Thyroid gland (tissue), 4 donors: ENCODE measurements at places on chromosomes 6 and 20. TPM values are rescaled to one million over a fixed set of nuclear protein-coding genes. Genes with fewer than 3 reads are reported as not detected.

CDH4 gene
- 0.22 TPM for total RNA-seq

MACROD2 gene
- 17.8 TPM for total RNA-seq

FOXA2 gene
- 4.3 TPM for total RNA-seq

- DNase-seq, result no peak
These were observed 5.6 kb upstream of the BPIFA2 start for GRCh38 chr20:33162313-33162712.

- DNase-seq, result no peak
These were observed 23.7 kb upstream of the BPHL start for GRCh38 chr6:3094815-3095214.

DNA sequence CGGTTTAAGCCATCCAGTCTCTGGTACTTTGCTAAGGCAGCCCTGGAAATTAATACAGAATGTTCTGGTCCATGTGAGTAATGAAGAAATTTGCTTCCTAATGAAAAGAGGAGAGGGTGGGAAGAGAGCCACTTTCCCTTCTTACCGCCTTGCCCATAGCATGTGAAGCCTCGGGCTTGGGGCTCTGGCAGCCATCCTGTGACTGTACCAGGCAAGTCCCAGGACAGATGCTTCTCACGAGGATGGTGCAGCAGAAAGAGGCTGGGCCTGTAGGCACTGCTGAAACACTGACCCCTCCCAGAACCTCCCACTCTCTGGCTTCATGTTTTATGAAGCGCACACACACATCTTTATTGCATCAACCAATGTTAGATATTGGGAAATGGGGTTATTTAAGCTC lies 74.8 kb downstream of the IYD start:
- no peak for DNase-seq

TGM2 gene
- total RNA-seq, result 133 TPM

PARD6B gene
- 18.0 TPM for total RNA-seq

GRCh38 chr6:100924534-100925227 lies 43.6 kb upstream of the ASCC3 start:
- no peak for DNase-seq

- DNase-seq, result no peak
These were observed 26.6 kb downstream of the ZNF133 start for GRCh38 chr20:18314786-18315406.

DNA sequence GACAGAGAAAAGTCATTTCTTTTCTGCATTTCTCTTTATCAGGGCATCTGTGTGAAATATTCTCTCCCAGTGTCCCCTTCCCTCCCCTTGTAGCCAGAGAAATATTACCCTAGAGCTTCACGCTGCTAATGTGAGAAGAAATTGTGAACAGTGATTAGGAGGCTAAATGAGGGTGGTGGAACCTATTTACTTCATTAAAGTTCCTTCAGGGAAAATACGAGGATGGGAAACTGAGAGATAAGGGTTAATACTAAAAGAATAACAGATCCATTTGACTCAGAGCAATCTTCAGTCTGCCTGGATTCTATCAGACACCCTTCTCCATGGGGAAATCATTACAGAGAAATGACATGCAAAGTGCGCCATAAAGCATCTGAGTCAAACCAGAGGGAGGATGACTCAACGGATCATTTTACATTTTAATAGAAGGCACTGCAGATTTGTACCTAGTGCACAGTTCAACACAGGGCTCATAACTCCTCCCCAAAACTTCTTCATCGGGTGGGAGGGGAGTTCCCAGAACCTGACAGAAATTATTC lies 131.3 kb downstream of the GJA10 start:
- DNase-seq, result no peak

HSPA1L gene
- 3.6 TPM for total RNA-seq

DNA sequence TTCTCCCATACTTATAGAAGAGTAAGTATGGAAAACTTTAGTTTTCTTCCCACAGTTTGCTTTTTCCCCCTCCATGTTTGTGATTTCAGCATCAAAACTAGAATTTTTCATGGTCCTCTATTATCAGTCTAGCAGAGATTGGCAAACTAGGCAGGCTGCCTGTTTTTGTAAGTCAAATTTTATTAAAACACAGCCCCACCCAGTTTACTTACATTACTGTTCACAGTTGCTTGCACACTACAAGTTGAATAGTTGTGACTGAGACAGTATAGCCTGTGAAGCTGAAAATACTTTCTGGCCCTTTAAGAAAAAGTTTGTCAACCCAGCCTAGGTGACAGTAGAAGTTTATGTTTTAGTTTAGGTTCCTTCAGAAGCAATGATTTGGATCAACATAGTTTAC lies 19.5 kb downstream of the MCM8 start:
- no peak for DNase-seq

GRCh38 chr6:165807249-165807960 lies 144.4 kb upstream of the PDE10A start:
- DNase-seq, result no peak

DNA sequence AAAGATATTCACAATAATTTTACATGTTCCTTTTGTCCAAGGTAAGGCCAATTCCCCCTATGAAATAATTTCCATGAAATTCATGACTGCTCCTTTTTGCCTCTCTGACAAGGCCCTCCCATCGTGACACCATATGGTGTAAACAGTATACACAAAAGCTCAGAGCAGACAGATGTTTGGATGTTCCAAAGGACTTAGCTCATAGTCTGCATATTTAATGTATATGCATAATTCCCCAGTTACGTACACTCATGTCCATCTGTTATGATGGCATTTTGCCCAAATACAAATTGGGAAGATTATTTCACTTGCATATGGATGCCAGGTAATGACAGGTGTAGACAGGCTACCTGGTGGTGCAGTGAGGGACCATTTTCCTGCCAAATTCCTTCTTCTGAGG lies 376.5 kb downstream of the KHDRBS2 start:
- no peak for DNase-seq

FAM209A gene
- total RNA-seq, result not detected

RPN2 gene
- total RNA-seq, result 342 TPM

DNA sequence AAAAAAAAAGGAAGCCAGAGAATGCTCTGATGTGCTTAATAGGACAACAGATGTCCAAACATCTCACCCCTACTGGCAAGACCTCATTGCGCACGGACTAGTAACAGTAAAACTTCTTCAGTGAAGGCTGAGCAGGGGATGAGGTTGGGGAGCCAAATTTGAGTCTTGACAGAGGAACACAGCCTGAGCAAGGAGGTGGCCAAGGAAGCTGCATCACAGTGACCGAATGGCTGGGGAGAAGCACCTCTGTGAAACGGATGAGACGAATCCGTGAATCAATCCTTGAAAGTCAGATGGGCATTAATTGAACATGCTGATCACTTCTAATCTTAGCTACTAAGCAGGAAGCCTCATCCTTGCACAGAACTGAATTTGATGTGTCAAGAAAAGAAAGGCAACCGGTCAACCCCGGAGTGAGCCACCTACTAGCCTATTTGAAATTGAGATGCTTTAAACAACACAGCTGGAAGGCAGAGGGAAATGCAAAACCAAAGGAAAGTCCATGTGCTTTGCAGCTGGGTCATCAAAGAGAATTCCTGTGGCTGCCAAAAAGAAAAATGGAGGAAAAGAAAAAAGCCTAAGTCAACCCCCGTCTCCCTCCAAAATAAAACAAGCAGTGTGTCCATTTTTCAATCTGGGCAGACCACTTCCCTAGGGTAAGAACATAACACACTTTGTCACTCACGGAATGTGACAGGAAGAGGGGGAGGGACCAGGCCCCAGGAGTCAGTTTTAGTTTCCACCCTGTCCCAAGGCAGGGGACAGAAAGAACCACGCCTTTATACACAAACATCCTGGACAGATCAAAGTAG lies 29.5 kb downstream of the PXDC1 start:
- no peak for DNase-seq

GRCh38 chr6:352896-353470 lies 38.6 kb upstream of the IRF4 start:
- no peak for DNase-seq
